ENCODE measurements at places on chromosomes 1 and 21.

DNA sequence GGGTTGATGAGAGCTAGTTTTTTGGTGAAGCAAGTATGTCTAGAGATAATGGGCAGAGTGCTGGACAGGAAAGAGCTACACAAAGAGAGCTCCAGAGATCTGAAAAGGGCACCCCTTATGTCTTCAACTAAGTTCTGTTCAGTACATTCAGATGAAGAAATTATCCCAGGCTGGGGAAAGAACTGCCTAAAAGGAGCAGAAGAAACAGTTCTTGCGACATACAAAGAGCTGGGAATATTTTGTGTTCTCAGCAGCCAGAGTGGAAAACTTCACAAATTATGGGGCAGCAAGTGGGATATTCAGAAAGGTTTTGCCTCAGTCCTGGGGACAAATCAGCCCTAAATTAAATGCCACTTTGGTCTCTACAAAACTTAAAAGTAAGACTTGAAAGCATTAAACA is 17.4 kb upstream of the CCN1 start:
- DNase-seq = no peak

- DNase-seq = no peak
Observed at GRCh38 chr1:78840453-78841271, 165.9 kb downstream of the ADGRL4 start.

GRCh38 chr1:210779269-210779668 is 354.7 kb downstream of the KCNH1 start:
- DNase-seq = no peak

DNA sequence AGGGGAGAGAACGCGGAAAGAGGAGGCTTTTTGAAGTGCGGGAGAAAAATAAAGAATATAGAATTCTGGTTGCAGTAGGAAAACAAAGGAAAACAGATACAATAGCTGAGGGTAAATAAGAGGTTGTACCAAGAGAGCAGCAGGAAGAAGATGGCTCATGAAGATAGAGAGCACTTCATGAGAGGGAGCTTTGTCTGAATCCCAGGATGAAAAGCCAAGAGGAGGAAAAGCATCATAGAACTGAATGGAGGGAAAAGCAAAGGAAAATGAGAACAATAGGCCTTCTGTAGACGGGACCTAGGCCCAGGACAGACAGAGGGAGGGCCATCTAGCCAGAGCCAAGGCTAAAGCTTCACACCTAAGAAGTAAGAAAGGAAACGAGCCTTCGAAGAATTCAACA is 49.5 kb downstream of the ATP6V1G3 start:
- DNase-seq = no peak

DNA sequence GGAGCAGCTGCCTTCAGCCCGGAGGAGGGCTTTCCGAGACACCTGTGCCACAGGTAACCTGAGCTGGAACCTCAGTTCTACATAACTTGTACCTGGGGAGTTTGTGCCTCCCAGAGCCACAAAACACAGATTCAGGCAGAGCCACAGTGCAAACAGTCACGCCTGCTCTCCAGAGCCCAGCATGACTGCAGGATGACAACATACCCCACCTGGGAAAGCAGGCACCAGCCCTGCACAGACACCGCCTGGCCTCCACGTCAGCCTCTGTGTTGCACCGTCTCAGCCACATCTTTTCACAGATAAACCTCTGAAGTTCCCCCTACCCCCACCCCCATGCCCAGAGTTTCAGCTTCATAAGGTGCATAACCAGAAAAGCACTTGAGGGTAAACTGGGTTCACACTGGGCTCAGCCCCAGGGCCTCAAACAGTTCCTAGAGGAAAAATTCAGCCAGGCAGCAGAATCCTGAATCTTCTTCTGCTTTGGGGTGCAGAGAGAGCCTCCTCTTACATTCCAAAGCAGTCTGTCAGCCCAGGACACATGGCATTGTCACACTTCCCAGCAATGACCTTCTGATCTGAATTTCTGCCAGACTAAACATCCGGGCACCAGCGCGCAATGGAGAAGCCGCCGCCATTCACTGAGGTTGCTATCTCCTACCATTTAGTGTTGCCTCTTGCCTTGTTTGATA is 229.5 kb downstream of the TOMM20 start:
- no peak for DNase-seq

DNA sequence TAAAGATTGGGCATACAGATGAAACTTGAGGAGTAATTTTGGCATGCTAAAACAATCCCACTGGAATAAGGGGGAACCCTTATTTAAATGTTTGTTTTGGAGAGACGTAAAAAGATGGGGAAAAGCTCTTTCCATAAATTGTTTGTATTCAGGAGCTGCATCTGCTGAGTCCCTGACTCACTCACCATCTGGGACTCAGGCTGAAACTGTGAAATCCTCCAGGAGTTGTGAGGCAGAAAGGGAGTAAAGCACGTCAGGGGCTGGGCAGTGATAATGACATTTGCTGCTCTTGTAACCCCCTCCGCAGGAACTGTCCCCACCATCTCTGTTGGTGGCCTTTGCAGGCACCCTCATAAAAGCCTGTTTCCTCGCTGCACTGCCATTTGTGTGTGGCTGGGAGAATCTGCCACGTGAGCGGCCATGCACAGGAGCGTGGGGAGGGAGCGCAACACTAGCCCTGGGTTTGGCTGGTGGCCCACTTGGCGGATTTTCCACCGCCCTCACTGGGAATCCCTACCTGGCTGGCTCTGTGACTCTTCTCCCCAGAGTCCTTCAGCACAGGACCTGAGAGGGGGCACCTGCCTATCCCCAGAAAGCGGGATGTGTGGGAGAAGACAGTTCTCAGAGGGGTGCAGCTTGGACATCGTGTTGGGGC is 45.3 kb downstream of the ZSCAN20 start:
- DNase-seq = no peak
